ENCODE measurements at places on chromosomes 12 and 14.

GRCh38 chr12:10716704-10717315, 6.3 kb downstream of the YBX3 start:
- DNase-seq, result peak; percentile 81

DNA sequence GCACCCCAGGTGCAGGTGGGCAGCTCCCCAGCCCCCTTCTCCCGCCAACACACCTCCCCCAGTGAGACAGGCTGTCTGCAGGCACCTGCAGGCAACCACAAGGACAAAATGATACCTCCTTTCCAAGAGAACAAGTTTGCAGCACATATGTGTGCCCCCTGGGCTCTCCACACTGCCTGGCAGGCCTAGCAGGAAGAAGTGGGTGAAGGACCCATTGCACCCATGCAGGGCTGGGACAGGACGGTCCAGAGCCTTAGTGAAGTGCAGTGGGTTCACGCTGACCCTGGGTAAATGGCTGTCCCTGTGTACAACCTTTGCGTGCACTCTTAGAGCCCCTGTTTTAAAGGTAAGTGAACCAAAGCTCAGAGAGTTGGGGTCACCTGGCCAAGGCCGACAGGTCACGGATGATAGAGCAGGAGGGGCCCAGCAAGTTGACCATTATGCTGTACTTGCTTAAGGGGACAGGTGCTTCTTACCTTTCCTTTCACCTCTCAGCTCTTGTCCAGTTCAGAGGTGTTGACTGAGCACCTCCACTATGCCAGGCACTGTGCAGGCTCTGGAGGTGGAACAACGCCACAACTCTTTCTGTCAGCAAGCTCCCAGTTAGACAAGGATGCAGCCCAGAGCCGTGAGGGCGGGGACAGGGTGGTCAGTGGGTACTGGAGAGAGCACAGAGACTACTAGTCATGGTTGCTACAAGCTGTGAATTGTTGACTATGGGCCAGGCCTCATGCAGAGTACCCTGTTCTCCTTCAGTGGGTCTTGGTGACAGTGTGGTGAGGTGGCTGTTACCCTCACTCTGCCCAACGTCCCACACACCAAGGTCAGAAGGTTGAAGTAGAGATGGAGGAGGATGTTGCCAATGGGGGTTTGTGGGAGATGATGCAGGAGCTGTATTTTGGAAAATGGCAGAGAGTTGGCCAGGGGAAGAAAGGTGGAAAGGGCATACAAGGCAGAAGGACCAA, 125.9 kb downstream of the PAPOLA start:
- no peak for DNase-seq

DNA sequence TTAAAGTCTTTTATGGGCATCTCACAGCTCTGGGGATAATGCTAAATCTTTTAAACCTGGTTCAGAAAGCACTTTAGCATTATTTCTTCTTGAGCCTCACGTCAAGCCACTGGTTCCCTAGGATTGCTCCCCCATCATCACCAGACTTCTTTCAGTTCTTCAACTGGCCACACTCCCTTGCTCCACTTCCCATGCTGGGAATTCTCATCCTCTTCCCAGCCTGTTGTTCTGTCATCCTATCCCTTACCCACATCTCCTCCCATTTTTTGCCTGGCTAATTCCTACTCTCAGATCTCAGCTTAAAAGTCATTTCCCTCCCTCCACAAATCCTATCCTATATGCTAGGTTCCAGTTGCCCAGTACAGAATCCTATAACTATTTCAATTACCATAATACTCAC, 14.4 kb downstream of the FERMT2 start:
- DNase-seq, result no peak

- DNase-seq, result no peak
These were observed 37.5 kb downstream of the LRIG3 start for GRCh38 chr12:58882826-58883225.

- peak; percentile 15 for DNase-seq
These were observed 496.4 kb downstream of the PCNX1 start for GRCh38 chr14:71403656-71404055.

- DNase-seq, result no peak
These were observed 351.3 kb upstream of the KITLG start for GRCh38 chr12:88931598-88931997.

DNA sequence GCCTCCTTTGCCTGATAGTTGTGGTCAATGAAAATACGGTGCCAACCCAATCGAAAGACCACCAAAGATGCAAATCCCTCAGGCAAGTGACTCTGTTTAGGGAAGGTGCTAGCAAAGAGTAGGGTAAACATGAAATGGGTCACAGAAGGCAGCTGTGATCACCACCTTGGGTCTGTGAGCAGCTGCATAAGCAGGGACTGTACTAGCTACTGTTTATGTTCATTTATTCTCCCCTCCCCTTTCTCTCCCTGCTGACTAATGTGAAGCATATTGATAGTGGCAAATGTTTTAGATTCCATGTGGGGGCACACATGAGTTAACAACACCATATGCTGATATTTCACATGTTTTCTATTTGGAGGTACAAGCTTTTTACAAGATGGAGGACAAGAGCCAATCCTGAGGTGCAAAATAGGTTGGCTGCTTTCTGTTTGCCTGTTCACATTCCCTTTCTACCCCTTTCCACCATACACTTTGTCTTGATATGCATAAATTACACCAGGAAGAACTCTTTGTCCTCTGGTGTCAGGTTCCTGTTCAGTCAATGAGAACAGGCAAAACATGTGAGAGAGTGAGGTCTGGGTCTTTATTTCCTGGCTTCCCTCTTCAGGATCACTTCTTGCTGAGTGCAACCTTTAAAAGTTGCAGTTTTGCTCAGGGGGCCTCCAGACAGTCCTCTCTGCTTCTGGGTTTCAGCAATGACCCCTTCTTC, 71.1 kb downstream of the AVPR1A start:
- peak; percentile 3 for DNase-seq

DNA sequence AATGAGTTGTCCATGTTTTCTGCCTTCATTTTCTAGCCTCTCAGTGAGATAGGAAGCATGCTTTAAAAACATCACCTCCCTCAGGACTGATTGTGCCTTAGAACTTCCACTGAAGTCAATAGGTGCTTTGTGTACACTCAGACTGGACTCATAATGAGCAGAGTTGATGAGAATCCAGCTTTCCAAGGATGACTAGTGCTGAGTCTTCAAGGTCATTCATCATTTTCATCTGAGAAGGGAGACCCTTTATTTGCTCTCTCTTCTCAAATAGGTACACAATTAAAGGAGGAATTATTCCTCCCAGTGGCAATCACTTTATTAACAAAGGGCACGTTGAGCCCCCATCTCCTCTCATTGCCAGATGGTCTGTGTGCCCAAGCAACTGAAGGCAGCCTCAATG, 210.9 kb upstream of the PRKD1 start:
- no peak for DNase-seq

DNA sequence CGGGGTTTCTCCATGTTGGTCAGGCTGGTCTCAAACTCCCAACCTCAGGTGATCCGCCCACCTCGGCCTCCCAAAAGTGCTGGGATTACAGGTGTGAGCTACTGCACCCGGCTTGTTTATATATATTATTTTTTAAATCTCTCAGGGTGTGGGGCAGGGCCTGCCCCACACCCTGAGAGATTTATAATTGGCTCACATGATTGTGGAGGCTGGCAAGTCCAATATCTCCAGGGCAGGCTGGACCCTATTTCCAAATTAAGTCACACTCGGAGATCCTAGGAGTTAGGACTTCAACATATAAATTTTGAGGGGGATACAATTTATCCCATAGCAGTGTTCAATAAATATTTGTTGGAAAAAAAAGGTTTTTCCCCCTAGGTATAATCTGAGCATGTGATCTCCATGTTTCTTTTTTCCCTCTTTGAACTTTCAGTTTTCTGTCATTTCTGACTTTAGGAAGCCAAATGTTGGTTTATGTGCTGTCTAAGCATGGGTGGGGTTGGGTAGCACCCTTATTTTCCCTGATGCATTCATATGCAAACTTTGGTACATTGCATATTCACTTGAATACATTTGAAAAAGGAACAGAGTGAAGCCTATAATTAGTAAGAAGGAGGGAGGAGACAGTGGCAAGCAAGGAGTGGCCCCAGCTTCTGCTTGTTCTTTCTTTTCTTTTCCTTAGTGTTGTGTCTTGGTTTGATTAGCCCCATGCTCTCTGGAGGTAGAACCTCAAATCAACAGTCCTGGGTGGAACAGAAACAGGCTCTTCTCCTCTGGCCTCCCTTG, 8.7 kb upstream of the A2ML1 start:
- DNase-seq, result no peak

- DNase-seq, result no peak
These were observed 94.1 kb downstream of the GPHN start for GRCh38 chr14:66601932-66602578.

DNA sequence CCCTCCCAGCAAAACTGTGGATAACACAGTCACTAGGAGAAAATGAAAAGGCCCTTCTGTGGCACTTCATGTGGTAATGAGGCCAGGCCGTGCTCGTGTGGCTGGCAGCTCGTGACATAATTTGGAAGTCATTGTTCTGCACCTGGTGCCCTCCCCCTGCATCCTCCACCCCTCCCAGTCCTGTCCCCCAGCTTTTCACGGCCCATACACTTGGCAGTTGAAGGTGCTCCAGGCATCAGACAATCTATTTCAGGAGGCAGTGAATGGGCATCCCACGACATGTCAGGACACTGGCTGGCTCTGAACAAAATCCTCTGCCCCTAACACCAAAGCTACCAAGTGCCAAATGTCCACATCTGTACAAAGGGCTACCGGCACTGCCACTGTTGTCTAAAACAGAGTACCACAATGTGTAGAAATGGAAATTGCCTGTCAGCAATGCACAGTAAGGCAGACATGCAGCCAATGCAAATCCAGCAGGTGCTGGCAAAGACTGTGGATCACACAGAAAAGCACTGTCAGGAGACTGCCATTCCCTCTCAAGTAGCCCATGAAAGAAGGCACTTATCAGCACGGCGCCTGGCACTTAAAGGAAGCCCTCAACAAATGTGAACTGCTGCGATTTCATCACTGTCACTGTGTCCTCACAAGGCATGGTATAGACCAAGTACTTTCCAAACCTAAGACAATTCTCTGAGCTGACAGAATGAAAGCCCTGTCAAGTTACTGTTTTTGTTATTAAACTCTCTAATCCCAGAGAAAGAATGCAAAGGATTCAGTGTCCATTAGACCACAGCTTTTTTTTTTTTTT, 39.1 kb downstream of the CORO1C start:
- DNase-seq, result peak; percentile 56
